ENCODE measurements at places on chromosomes 5 and 9. TPM values are rescaled to one million over a fixed set of nuclear protein-coding genes. Genes with fewer than 3 reads are reported as not detected.

The C5orf58 gene
- not detected for total RNA-seq

The DOCK2 gene
- 149 TPM for total RNA-seq

- DNase-seq = no peak
- peaks cover 1% of the 10 kb centered on the region for H3K27me3 ChIP-seq
- H3K36me3 ChIP-seq = no peaks in the 10 kb centered on the region
- H3K4me1 ChIP-seq = no peaks in the 10 kb centered on the region
- no peak overlapping the region for H3K4me3 ChIP-seq
Measured at GRCh38 chr5:178794433-178794832, 64.0 kb upstream of the ZNF354A start.

The BASP1 gene
- 0.85 TPM for total RNA-seq
